ENCODE measurements at places on chromosomes 3 and 15.

- no peak for DNase-seq
Measured at GRCh38 chr3:169189486-169189885, 474.0 kb downstream of the MECOM start.

DNA sequence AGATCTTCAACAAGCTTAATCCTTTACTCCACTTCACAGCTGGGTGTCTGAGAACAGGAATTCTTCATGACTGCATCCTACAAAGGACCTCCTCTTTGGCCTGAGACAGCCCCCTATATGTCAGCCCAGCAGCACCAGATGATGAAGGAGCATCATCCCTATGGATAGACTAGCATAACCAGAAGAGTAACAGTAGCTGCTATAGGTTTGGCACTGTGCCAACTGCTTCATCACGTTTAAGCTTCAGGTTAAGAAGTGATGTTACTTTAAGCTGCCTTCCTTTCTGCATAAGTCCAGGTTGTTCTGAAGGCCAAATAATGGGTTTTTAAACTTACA is 50.6 kb downstream of the CMSS1 start:
- no peak for DNase-seq

DNA sequence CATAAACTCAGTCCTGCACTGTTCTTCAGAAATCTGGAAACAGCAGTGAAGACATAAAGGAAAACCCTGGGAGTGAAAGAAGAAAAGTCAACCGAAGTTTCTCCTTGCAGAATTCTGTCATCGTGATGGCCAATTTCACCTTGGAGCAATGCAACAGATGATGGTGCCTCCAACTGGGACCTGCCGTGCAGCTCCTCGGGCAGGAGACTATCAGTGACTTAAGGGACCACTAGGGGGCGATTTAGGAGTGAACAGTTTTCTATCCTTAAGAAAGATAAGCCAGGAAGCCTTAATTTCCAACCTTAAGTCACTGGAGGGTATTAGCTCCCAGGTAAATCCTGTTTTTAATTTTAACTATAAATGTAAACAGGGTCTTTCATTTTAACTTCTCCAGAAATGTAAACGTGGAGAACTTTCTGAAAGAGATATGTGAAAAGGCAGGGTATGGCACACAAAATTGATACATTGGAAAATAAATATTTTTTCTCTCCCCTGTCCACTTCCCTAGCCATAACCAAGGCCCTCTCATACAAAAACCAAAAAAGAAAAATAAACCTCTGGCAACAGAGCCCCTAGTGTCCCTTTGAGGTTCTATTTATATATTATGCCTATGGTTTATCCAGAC is 116.3 kb downstream of the PDZRN3 start:
- peak; percentile 45 for DNase-seq

- no peak for DNase-seq
Measured at GRCh38 chr15:101827257-101827656, 15.3 kb downstream of the OR4F15 start.

DNA sequence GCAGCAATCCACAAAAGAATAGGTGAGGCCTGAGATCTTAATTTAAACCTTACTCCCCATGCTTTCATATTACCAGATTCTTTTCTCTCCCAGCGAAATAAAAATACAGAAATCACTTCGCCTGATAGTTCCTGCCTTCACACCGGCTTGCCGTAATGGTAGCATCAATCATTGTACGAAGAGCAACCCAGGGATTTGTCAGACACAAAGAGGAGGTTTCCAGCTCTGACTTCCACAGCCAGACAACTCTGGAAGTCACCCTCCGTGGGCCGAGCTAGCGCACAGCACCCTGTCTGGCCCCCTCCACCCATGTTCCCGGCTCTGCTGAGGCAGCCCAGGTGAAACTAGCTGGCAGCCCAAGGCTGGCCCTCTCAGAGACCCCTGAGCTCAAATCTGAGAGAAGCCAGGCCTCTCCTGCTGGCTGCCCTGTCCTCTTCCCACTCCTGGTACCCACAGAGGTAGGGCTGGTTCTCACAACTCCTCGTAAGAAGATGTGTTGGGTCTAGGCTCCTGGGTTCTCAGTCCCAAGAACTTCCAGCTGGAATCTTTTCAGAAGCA is 156.9 kb upstream of the BNIP2 start:
- no peak for DNase-seq

- DNase-seq, result no peak
Measured at GRCh38 chr3:139944256-139944910, 9.4 kb downstream of the CLSTN2 start.

- no peak for DNase-seq
Measured at GRCh38 chr3:64648927-64649906, 38.6 kb downstream of the ADAMTS9 start.

All from 8988T (cell line).